NCI-H1092 (cell line): ENCODE measurements at places on chromosomes 4 and X.

DNA sequence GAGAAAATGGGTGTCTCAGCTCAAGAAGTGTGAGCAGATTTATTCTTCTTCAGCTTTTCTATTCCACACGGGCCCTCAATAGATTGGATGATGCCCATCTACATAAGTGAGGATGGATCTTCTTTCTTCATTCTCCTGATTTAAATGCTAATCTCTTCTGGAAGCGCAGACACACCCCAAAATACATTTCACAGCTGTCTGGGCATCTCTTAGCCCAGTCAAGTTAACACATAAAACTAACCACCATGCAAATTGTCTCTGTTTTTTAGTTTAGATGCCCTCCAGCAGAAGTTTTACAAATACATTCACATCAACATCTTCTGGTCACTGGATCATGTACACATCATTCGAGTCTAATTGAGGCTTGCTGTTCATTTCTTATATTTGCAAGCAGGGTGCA is 249.0 kb upstream of the VCX3A start:
- DNase-seq, result no peak

- DNase-seq, result no peak
Observed at GRCh38 chrX:77935886-77936285, 25.4 kb downstream of the ATP7A start.

DNA sequence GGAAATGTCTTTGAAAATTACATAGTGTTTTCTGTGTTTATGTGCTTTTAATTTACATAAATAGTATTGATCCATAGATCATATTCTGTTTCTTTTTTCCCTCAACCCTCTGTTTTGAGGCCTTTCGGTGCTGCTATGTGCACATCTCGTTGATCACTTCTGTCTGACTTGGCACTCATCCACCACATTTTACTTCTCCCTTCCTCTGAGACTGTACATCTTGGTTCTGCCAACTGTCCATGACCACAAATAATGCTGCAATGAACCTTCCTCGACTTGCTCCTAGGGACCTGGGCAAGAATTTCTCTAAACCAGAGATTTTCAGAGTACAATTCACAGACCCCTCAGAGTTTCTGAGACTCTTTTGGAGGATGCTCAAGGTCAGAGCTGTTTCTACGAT is 74.4 kb downstream of the RTL5 start:
- DNase-seq, result no peak

- no peak for DNase-seq
Observed at GRCh38 chr4:38987491-38987890, 44.7 kb downstream of the TMEM156 start.
